Caco-2 (cell line): ENCODE measurements at places on chromosomes 13 and 19. TPM values are rescaled to one million over a fixed set of nuclear protein-coding genes. Genes with fewer than 3 reads are reported as not detected.

The PGLYRP1 gene
- not detected in 2 replicates for total RNA-seq

The ZNF570 gene
- total RNA-seq: not detected in 2 replicates

The ZFR2 gene
- not detected in 2 replicates for total RNA-seq

The KANK2 gene
- 17.6 and 21.2 TPM in 2 replicates for total RNA-seq

The TSKS gene
- not detected in 2 replicates for total RNA-seq

The FUT3 gene
- 0.26 and 0.34 TPM in 2 replicates for total RNA-seq
